HTR-8/SVneo (cell line): ENCODE measurements at places on chromosomes 5 and 9.

DNA sequence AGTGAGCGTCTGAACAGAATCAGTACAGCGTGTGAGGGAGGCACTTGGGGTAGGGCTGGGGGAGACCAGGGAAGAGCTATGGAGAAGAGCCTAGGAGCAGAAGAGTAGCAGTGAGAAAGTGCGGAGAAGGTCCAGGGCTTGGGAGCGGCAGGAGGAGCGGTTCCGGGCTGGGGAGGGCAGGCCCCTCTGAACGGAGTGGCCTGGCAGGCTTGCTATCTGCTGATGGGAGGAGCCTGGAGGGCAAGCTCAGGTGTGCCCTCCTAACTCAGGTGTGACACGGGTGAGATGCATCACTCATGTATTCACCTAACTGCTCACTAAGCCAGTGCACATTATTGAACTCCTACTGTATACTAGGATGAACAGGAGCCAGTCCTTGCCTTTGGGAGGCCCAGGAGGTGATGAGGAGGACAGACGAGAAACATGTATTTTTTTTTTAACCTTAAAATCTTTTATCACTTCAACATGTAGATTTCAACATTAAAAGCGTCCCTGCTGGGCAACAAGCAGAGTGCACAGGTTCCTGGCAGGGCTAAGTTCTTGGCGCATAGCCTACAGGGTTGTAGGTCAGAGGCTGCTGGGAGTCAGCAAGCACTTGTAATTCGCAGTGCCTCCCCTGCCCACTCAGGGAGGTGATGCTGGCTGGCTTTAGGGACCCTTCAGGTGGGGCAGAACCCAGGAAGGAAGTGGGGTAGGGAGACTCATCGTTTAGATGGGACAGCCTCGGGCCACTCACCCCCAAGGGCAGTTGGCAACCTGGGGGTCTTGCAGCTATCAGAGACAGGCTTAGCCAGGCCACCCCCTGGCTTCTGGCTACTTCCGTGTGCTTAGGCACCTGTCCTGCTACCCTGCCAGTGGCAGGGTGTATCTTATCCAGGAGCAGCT, 55.5 kb downstream of the TMOD1 start:
- DNase-seq = no peak

DNA sequence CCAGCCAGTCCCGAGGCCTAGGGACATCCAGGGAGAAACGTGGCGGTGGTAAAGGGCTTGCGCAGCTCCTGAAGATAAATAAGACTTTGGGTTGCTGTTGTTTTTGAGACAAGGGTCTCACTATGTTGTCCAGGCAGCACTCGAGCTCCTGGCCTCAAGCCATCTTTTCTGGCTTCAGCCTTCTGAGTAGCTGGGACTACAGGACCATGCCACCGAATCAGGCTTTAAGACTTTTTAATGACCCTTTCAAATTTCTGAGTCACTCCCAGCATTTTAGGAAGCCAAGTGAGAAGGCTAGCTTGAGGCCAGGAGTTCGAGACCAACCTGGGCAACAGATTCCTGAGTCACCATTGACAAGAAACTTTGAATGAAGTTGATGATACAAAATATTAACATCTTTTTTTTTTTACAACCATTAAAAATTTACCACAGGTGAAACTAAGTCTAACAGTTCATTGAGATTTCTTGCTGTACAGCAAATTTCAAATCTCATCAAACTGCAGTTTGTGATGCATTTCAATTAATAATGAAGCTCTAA, 817 bp upstream of the GNE start:
- DNase-seq = no peak

GRCh38 chr5:43514471-43514815, 505 bp downstream of the C5orf34 start:
- peak; percentile 60 for DNase-seq

GRCh38 chr9:124454791-124455443, 4.7 kb downstream of the ADGRD2 start:
- DNase-seq = no peak

- no peak for DNase-seq
Observed at GRCh38 chr9:131290036-131290766, 678 bp downstream of the PLPP7 start.

GRCh38 chr5:168705321-168705720, 126.2 kb upstream of the PANK3 start:
- no peak for DNase-seq

- no peak for DNase-seq
Observed at GRCh38 chr9:93975262-93975661, 20.1 kb upstream of the BARX1 start.

- no peak for DNase-seq
Observed at GRCh38 chr9:134699343-134699740, 57.7 kb downstream of the COL5A1 start.

- no peak for DNase-seq
Observed at GRCh38 chr5:79263-79662, 12.7 kb upstream of the PLEKHG4B start.

- peak; percentile 6 for DNase-seq
Observed at GRCh38 chr9:85258823-85259370, 482.9 kb downstream of the AGTPBP1 start.

DNA sequence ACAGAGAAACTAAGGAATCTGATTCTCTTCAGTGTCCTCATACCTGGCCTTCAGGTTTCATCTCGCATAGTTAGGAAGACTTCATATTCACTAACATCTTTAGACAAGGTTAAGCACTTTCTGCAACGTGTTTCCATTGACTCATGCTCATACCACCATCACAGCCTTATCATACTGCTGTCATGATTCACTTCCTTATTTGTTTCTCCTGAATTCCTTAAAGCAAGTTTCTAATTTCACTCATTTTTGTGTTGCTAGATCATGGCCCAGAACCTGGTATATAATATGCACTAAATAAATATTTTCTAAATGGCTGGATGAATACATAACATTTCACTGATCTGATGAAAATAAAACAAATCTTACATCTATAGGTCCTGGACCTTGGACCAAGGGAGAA, 472.9 kb downstream of the PRELID2 start:
- DNase-seq = peak; percentile 21

- no peak for DNase-seq
Observed at GRCh38 chr9:18233311-18233710, 240.6 kb upstream of the ADAMTSL1 start.

GRCh38 chr9:71243951-71244350, 122.5 kb upstream of the TRPM3 start:
- no peak for DNase-seq

- no peak for DNase-seq
Observed at GRCh38 chr9:116008278-116008677, 145.3 kb upstream of the PAPPA start.

- no peak for DNase-seq
Observed at GRCh38 chr9:107794259-107794658, 304.7 kb upstream of the KLF4 start.

GRCh38 chr5:139739150-139739974, 56.2 kb upstream of the PSD2 start:
- DNase-seq = no peak

DNA sequence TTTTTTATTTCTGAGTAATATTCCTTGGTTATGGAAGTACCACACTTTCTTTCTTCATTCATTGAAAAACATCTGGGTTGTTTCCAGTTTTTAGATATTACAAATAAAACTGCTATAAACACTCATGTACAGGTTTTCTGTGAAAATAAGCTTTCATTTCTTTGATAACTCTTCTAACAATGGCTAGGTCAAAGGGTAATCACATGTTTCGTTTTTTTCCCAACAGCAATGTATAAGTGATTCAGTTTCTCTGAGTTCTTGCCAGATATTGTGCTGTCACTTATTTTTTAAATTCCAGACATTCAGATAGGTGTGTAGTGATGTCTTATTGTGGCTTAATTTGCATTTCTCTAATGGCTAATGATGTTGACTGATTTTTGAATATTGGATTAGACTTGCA, 16.7 kb upstream of the TNPO1 start:
- no peak for DNase-seq

DNA sequence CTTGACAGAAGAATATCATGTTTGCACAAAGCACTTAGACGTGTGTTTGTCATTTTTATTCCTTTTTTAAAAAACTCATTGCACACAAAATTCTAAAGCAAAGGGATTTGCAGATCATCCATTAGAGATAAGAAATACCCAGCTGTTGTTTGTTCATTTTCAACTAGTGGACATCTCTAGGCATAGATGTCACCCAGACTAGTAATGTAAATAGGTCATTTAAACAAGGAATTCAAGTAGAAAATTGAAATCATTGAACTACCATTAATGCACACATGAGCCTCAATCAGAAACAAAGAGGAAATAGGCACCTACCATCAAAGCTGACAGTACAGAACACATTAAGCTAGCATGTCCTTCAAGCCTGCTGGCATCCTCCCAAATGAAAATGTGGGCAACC, 107.3 kb downstream of the OR2K2 start:
- no peak for DNase-seq

DNA sequence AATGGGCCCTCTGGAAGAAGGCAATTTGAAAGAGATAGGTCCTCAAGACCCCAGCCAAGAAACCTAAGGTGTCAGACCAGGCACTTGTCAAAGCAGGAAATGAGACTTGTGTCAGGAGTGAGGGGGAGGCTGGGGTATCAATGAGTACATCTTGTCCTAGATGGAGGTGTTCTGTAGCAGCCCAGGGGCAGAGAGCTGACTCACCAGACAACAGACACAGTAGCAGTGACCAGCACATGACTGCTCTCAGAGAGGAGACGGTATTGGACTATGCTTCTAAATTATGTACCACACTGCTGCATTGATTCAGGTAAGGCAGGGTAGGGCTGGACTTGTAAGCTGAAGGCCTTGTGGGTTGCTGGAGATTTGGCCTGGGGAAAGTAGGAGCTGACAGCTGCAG, 551.2 kb upstream of the KLF4 start:
- DNase-seq = peak; percentile 10

DNA sequence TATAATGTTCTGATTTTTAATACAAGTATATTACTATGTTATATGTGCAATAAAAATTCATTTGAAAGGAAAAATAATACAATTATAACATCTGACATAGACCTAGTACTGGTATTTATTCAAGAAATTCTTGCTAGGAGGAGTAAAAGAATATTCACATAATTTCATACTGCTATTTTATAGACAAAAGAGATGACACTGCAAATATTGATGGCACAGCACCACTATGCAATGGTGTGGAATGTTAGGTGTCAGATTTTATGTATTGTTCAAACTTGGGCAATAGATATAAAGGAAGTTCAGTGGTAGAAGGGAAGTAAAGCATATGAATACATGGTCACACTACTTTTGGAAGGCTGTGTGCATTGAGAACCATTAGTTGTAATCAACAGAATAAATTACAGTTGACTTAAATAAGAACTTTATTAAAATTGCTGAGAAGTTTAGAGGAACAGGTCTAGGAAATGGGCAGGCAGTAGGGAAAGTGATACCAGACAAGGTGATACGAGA, 143.9 kb downstream of the OR2K2 start:
- DNase-seq = no peak

DNA sequence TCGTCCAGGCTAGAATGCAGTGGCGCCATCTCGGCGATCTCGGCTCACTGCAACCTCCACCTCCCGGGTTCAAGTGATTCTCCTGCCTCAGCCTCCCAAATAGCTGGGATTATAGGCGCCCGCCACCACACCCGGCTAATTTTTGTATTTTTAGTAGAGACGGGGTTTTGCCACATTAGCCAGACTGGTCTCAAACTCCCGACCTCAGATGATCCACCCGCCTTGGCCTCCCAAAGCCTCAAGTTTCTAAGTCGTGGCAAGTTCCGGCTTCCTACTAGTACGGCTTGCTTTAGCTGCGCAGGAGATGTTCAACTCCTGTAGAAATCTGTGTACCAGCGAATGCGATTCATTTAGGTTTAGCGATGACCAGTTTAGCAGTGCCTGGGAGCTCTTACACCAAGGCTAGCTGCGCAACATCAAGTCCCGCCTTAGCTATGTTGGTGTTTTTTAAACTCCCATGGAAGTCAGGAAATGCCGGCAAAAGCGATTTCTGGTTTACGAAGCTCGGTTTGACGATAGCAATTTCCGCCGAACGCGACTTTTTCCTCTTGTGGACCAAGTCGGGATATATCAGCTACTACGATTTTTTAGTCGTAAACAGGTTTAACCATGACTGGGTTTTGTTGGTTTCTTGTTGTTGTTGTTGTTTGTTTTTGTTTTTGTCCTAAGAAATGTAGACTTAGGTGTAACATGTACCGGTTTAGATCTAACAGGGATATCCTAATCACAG, 46.4 kb downstream of the ANXA2R start:
- peak; percentile 41 for DNase-seq

DNA sequence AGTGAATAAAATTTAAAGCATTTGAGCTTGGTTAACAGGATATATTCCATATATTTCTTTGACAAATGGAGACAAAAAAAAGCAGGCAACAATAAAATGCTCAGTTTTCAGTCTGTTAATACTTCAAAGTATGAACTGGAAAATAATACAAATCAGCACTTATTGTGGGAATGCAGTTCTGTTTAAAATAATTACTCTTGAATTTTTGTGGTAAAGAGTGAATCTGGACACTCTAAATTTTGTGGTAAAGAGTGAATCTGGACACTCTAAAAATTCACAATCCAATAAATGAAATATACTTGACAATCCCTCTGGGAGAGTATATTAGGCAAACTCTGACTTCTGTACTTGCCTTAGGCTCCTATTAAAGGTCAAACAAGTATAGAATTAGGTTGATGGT, 141.9 kb upstream of the RASA1 start:
- no peak for DNase-seq

- no peak for DNase-seq
Observed at GRCh38 chr5:180631549-180632383, 17.6 kb downstream of the FLT4 start.

- no peak for DNase-seq
Observed at GRCh38 chr5:168147568-168148360, 143.7 kb upstream of the WWC1 start.

GRCh38 chr5:28580616-28581015, 1542.2 kb upstream of the CDH9 start:
- DNase-seq = peak; percentile 21

- DNase-seq = no peak
Observed at GRCh38 chr5:168135897-168136296, 155.5 kb upstream of the WWC1 start.

DNA sequence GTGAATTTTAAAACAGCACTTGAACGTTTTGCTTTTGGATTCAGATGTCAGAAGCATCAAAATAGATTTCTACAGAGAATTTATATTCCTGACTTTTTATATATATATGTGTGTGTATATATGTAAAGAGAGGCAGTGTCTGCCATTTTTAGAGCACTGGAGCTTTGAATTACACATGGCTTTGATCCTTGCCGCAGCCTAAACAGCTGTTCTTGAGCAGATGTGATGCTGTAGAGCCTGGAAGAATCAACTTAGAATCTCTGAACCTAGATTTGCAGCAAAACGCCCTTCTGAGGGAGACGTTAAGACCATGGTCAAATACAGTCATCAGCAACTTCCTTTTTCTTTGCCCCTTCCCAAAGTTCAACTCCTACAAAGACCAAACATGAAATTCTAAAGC, 21.7 kb upstream of the C5orf47 start:
- no peak for DNase-seq

GRCh38 chr5:120361941-120362340, 102.2 kb upstream of the PRR16 start:
- DNase-seq = no peak

GRCh38 chr9:93093877-93094657, 1.9 kb upstream of the CARD19 start:
- DNase-seq = no peak
